ENCODE measurements at places on chromosomes 16 and 17.
A peak's percentile ranks its signal among the peaks of the same experiment; 100 is the strongest.

GRCh38 chr16:87757841-87758426 is 7.9 kb downstream of the KLHDC4 start:
- DNase-seq, result peak; percentile 60

DNA sequence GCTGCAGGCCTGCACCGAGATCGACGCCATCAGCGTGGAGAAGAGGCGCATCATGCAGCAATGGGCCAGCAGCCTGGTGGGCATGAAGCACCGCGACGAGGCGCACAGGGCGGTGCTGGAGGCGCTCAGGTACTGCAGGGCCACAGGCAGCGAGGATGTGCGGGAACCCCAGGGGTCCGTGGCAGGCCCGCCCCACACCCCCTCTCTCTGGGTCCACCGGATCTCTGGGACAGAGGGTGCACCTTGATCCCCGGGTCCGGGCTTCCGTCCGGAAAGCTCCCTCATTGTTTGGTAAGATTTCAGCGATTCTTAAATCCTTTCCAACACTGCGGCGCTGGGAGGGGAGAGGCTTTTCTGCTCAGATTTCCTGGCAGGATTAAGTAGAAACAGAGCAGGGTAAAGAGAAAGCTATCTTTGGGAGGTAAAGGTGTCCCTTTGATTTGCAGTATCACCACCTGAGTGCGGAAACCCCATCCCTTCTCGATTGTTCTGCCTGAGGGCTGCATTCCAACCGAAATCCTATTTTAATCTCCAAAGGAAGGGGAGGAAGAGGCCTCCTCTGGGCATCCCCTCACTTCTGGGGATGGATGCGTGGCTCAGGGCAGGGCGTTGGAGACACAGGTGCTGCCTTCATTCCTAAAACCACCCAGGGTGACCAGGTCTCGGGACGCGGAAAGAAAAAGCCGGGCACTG is 29.2 kb downstream of the CCDC40 start:
- DNase-seq, result no peak

- DNase-seq, result no peak
Measured at GRCh38 chr17:17225901-17226300, 11.1 kb downstream of the FLCN start.

DNA sequence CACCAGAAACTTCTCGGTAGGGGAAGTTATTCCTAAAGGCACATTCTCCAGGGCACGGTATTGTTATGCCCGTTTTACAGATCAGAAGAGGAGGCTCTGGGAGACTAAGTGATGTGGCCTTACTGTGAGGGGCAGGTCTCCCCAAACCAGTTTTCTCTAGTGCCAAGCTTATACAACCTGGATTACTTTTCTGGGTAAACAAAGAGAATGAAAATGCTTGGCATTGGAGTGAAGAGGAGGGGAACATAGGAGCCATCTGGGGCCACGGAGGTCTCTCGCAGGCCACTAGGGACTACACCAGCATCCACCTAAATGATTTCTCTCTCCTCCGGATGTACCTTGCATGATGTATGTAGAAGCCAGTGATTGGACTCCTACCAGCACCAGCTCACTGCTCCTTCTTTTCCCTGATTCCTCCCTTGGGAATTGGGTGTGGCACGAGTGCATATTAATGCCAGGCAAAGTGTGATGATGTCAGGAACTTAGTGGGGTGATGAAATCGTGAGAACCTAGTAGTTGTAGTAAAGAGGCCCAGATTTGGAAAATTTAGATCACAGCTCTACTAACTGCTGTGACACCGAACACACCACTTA is 674 bp downstream of the TOM1L1 start:
- peak; percentile 76 for DNase-seq

- peak; percentile 77 for DNase-seq
Measured at GRCh38 chr16:50067290-50067853, 1.6 kb downstream of the HEATR3 start.

- DNase-seq, result peak; percentile 98
Measured at GRCh38 chr16:65070831-65071432, 50.9 kb downstream of the CDH11 start.

GRCh38 chr16:64440005-64440404 is 681.9 kb downstream of the CDH11 start:
- DNase-seq, result no peak

DNA sequence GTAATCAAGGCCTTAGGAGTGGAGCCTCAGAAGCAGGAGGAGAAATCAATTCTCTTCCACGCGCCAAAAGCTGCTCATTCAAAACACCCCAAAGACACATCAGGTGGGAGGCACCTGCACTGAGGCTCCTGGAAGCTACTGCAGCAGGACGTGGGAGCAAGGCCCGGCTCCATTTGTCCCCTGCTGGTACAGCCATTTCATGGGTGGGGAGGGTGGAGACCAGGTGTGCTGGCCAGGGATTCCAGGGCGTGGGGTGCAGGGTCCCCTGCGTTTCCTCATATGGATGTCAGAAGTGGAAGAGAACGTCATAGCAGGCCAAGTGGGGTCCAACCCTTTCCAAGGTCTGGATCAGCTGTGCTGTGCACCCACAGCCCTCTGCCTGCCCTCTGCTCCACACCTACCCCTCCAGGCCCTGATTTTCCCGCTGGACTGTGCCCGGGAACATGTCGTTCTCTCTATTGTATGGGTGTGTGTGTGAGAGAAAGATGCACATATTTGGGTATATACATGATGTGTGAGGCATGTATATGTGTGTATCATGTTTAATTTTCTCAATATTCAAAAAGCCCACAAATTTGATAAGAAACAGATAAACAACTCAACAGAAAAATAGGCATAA is 39.2 kb upstream of the CBX4 start:
- DNase-seq, result no peak

DNA sequence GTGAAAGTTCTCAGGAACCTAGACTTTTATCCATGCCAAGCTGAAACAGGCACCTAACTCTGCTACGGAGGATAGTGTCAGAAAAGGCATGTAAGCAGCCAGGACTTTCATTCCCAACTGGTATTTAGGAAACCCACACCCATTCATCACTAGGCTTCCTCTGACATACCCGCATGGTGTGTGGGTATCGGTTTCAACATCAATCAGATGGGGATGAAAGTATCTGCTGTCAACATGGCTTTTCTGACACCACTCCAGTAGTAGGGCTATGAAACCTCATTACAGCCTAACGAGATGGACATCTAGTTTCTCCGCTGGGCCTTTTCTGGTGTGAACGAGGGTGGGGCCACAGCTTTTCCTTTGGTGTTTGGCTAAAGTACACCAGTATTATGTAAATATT is 1178.3 kb downstream of the CDH11 start:
- no peak for DNase-seq

DNA sequence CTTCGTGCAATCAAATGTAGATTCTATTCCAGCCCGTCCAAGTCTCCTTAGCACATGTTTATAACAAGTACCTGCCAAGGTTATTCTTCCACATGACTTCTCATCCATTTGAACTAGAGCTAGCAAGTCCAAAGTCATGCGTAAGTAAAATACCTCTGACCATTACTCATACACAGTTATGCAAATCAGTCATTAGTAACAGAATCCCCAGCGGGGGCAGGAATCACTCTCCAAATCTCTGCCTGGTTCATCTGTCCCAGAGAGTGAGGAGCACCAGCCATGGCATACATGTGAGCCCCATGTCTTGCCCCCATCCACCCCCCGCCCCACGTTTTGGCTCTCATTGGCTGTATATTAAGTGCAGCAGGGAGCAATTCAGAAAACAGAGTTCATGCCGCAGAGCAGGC is 27.7 kb downstream of the SRL start:
- peak; percentile 80 for DNase-seq

GRCh38 chr17:48002266-48002915 is 31.5 kb downstream of the CDK5RAP3 start:
- DNase-seq, result peak; percentile 76

DNA sequence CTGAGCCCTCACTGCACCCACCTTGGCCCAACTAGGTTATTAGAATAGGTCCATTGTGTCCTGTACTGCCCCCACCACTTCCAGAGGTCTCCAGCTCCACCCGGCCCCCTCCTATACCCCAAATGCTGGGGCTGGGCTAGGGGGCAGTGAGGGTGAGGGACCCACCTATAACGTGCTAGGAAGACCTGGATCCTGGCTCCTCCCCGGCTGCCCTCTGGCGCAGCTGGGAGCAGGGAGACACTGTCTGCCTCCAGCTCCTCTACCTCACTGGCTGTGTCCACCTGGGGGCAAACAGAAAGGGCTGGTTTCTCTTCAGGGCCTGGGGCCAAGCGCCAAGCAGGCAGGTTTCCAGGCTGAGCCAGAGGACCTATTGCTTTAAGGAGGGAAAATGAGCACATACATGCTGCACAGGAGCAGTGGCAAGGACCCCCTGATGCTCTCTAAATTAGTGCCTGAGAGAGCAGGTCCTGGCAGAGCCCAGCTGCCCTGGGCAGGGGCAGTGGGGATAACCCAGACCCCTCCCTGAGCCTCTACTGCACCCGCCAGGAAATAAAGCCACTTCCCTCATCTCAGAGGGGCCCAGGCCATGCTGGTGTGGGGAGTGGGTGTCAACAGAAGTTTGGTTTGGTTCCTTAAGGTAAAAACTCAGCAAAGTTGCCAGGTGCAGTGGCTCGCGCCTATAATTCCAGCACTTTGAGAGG is 12.2 kb downstream of the TSPOAP1 start:
- DNase-seq, result no peak

GRCh38 chr17:183021-183420 is 1.6 kb upstream of the DOC2B start:
- DNase-seq, result no peak

DNA sequence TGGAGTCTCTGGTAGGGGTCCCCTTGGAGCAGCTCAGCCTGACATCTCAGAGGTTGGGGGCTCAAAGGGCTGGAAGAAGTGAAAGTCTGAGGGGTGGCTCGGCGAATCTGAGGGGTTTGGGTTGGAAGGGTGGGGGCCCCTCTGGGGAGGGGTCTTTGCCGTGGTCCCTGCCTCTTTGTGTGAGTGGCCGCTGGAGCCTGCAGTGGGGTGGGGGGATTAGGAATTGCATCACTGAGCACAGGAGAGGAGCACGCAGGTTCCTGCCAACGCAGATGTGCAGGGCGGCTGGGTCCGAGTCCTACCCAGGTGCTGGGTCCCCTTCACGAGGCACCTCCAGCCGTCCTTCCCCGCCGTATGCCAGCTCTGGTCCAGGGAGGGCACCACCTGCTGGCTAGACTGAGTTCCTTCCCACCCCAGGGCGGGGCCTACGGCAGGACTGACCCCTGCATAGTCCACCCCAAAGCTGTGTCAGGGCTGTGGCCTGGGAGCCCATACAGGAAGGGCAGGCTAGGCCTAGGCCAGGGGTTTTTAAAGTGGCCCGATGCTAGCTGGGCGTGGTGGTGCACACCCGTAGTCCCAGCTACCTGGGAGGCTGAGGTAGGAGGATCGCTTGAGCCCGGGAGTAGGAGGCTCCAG is 9.9 kb downstream of the FMNL1 start:
- no peak for DNase-seq
